ENCODE measurements at places on chromosomes 2 and 18.
A peak's percentile ranks its signal among the peaks of the same experiment; 100 is the strongest.

DNA sequence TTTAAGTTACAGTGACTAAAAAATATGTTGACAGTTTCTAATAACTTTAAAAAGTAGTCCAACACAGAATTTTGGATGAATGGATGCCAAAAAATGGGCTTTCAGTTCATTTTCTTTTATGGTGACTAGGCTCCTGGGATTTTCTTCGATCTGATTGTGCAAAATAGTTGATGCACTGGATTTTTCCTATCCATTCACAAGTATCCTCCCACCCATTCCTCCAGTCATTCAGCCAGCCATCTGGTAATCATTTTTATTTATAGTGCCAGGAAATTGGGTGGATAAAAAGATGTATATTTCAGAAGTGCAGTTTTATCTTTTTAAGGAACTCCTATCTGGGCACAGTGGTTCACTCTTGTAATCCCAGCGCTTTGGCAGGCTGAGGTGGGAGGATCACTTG lies 175.1 kb downstream of the PTPRM start:
- no peak for DNase-seq

DNA sequence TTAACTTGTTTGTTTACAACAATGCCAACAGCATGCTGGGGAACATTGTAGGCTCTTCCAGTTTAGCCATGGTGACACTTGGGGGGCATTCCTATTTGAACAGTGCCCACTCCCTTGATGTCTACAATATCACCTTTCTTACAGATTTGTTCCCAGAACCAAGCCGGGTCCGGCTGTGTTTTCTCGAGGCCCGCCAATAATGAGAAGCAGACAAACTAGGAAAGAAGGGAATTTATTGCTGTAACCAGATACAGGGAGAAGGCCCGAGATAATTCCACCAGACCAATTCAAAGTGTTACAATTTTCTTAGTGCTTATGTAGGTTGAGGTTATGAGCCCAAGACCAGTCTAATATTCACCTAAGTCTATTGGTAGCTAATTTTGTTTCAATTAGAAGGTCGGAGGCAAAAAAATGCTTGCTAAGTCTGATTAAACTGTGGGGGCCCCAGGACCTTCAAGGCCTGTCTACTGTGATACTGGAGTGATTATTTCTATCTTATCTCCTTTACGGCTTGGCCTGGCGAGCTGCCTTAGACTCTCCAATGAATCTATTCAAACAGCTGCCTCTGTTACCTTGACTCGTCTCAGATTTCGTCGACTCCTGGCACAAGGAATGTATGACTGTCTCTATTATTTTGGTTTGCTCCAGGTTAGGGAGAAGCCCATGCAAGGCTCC lies 59.1 kb upstream of the PSME4 start:
- DNase-seq = no peak

- DNase-seq = no peak
Observed at GRCh38 chr18:8107426-8107825, 501.8 kb upstream of the RAB12 start.

GRCh38 chr18:57771193-57771592 lies 31.9 kb downstream of the ATP8B1 start:
- DNase-seq = no peak

GRCh38 chr2:134189009-134189720 lies 64.7 kb upstream of the MGAT5 start:
- peak; percentile 42 for DNase-seq

GRCh38 chr18:46856973-46857372 lies 60.3 kb downstream of the PIAS2 start:
- no peak for DNase-seq

DNA sequence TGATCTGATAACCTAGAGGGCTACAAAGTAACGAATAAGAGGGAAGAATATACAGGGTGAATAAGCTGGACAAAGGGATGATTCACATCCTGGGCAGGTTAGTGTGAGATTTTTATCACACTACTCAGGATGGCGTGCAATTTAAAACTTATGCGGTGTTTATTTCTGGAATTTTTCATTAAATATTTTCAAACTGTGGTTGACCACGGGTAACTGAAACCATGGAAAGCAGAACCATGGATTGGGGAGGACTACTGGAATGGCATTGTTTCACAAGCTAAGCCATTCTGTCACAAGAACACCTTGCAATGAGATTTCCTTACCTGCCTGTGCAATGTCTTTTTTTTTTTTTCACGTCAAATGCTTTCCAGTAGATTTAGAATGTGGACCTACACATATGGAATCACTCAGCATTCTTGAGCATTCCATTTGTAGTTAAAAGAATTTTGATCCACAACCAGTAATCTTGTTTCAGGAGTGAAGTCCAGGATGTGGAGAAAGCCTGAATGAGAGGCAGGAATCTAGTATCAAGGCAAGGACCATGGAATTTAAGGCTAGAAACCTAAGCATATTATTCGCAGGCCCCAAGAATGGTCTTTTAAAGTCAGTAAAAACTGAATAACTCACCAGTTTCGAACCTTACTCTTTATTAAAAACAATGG lies 8.0 kb upstream of the CDK15 start:
- DNase-seq = peak; percentile 49

GRCh38 chr2:12211326-12212175 lies 465.1 kb downstream of the LPIN1 start:
- DNase-seq = no peak

Data from HTR-8/SVneo (cell line).